ENCODE measurements at places on chromosomes 3 and 15.

- no peak for DNase-seq
Observed at GRCh38 chr3:16595778-16596177, 9.4 kb downstream of the DAZL start.

GRCh38 chr3:16632395-16632794 lies 27.2 kb upstream of the DAZL start:
- DNase-seq = no peak

DNA sequence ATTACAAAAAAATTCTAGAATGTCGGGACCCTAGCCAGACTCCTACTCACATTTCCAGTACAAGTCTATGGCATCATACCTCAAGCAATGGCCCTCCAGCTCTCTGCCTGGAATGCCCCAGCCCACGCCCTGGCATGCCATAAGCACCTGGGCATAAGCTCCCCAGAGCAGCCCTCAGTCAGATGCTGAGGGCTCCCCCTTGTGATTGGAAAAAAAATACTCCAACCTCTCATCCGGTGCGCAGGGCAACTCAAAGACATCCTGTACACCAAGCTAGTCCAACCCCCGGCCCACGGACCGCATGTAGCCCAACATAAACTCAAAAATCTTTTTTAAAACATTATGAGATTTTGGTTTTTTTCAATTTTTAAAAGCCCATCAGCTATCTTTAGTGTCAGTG lies 115.4 kb downstream of the NEK10 start:
- no peak for DNase-seq

DNA sequence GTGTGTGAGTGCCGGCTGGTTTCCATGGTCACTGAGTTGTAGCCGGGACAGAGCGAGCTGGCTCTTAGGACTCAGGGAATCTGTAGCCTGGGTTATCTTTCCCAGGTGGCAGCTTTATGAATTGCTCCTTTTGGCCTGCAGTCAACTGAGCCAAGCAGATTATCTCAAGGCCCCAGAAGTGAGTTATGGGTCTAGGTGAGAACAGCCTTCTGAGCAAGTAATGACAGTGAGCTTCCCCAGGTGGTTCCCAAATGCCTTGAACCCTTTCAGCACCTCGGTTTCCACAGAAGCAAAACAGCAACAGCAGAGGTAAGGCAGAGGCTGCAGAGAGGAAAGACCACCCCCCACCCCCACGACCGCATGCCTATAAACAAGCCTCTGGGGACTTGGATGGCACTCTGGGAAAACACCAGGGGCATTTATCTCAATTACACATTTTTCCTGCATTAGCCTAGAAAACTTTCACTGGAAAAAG lies 56.7 kb upstream of the DGKG start:
- no peak for DNase-seq

- DNase-seq = no peak
Observed at GRCh38 chr3:72266016-72266370, 481.0 kb upstream of the PROK2 start.

GRCh38 chr3:152769523-152769922 lies 65.4 kb upstream of the P2RY1 start:
- DNase-seq = no peak

- peak; percentile 10 for DNase-seq
Observed at GRCh38 chr3:177446165-177446601, 248.9 kb upstream of the TBL1XR1 start.

DNA sequence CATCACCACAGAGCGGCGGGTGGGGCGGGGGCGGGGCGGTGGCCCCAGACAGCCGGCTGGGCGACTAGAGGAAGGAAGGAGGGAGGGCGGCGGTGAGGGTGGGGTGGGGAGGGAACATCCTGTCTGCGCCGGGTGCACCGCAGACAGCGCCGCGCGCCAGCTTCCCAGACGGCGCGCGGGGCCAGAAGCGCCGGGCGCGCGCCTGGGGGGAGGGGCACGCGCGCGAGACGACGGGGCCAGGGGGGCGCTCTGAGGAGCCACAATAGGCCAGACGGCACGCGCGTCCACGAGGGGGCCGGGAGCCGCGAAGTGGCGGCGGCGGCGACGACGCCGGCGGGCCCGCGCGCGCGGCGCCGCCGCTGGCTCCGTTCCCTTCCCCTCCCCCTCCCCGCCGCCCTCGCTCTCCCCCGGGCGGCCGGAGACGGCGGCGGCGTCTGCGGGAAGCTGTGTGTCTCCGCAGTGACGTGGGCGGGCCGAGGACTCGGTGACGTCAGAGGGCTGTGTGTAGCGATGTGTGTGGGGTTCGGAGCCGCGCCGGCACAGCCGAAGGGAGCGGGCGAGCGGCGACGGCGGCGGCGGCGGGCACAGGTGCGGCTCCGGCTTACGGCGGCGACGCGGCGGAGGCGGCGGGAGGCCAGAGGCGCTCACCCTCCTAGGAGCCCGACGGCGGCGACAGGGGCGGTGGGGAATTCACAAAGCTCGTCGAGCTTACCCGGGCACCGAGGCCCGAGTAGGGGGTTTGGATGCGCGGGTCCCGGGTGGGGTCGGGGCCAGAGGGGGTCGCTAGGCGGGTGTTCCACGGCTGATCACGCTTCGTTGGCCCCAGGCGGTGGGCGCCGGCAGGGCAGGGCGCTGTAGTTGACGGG lies at the start of gene SKIL:
Gene SKIL, plus strand, starts transcription at position 540 of the 866 bp plus-strand sequence. CDS start 2,617 bp downstream, outside the sequence.
- peak; percentile 93 for DNase-seq

- DNase-seq = no peak
Observed at GRCh38 chr3:71087143-71088018, 496.1 kb downstream of the FOXP1 start.

DNA sequence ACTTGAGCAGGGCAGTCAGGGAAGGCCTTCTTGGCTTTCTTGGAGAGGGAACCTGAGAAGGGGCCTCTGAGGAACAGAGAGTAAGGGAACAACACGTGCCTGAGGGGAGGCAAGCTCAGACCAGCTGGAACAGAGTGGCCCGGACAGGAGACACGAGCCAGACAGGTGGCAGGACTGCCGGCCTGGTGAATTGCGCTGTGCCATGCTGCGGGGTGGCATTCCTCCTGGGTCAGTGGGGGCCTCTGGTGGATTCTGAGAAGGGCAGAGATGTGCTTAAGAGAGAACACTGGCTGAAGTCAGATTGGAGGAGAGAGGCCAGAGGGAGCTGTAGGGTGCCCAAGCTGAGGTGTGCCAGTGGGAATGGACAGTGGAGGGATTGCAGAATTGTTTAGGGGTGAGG lies 4.9 kb downstream of the CHAC1 start:
- DNase-seq = no peak

GRCh38 chr15:78434134-78434533 lies 3.9 kb upstream of the IREB2 start:
- DNase-seq = no peak

GRCh38 chr15:68029959-68030358 lies 24.2 kb upstream of the PIAS1 start:
- DNase-seq = no peak

- peak; percentile 96 for DNase-seq
Observed at GRCh38 chr15:28021281-28022039, 77.7 kb downstream of the OCA2 start.

DNA sequence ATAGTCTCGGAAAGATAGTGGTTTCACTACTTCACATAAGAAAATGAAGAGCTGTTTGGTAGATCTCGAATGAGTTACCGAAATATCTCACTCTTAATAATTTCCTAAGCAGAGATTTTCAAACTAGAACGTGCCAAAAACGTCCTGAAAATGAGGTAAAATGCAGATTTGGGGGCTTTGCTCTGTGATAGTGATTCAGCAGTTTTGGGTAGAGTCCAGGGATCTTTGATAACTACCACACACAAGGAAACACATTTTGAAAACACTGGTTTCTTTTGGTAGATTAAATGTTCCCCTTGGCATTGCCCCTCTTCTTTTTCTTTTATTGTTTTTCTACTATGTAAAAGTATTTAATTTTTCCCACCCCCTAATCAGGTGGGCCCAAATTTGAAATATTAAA lies 125.9 kb downstream of the EBLN2 start:
- DNase-seq = no peak

GRCh38 chr15:78104119-78104479 lies 11.7 kb downstream of the SH2D7 start:
- DNase-seq = no peak

Data from DMS79 treated with DMSO at 0.1 percent for 48 hours (cell line).